ENCODE measurements at places on chromosomes 3 and 15.

- no peak for DNase-seq
Measured at GRCh38 chr15:51093839-51094605, 684 bp downstream of the TNFAIP8L3 start.

DNA sequence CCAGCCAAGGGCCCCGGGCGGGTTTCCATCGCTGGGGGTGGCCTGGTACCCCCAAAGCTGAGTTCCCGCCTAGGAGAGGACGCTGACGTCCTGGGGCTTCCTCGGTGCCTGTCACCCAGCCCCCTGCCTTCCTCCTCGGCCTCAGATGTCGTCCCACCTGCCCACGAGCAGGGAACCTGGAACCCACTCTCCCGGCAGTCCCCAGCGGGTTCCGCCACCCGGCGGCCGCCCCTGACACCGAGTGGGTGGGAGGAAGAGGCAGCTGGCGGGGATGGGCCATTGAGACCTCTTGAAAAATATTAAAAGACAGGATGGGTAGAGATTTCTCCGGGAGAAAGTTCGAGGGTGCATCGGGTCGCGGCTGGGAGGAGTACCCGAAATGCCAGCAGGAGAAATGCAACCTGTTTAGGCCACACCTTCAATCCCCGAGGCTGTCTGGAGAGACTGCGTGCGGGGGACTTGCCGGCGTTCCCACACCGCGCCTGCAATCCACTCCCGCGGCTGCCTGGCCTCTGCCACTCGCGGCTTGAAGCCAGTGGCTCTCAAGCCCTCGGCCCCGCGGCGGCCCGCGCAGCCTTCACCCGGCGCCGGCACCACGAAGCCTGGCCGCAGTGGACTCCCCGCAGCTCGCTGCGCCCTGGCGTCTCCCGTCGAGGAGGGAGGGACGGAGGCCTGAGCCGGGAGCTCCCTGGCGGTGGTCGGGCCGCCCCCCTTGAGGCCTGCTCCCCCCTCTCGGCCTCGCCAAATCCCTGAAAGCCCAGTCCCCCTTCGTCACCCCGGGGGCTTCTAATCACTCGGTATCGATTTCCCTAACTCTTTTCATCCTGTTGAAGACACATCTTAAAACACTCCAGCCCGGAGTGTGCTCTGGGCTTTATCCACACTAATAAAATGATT, 8.6 kb upstream of the NR2F2 start:
- no peak for DNase-seq

DNA sequence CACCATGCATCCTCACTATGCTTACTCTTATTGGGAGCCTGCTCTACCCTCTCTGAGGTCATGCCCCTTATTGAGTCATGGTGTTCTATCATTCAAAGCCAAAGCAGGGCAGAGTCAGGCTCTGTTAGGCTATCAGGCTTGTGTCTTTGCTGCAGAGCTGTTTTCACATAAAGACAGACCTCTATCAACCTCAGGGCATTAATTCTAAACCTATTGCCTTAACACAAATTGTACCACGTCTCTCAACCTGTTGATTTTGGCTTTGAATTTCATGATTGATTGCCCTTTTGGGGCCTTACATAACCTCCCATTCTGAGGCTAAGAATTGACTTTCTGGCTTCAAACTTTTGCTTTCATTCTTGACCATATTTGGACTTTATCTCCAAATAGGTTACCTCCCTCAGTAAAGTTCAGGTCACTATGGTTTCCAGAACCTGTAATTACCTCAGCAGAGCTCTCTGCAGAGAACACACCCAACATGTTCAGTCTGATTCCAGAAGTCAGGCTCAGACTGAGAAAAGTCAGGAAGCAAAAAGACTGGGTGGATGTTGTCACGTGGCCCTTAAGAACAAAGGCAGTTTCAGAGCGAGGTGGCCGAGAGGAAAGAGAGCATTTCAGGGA, 221.4 kb upstream of the NANOGP8 start:
- DNase-seq, result no peak

GRCh38 chr3:63047068-63047467, 171.9 kb upstream of the CADPS start:
- no peak for DNase-seq

- no peak for DNase-seq
Measured at GRCh38 chr15:66050264-66050663, 181.0 kb downstream of the RAB11A start.

- no peak for DNase-seq
Measured at GRCh38 chr3:195032106-195032759, 238.7 kb downstream of the XXYLT1 start.

DNA sequence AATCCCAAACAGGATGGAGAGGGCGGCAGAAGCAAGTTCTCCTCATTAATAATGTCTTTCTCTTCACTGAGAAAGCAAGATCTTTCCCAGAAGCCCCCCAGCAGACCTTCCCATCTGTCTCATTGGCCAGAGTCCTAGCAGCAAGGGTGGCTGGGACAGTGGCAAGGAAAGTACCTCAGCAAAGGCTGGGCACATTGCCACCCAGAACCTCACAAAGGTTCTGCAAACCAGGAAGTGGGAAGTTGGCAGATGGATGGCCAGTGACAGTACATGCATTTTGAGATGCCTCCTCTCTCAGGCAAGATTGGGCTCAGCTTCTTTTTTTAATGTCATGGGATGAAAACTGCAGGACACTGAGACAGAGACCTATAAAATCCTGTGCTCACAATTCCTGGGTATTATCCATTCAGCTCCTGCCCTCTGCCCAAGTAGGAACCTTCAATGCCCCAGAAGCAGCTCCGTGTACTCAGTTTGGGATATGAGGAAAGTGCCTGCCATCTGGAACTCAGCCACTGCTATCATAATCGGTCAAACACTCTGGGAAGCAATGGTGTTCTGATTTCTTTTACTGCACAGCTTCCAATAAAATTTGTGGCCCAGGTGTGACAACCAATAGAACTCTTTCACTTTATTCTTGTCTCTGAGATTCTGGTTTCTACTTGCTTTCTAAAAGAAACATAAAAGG, 25.5 kb downstream of the DPH3 start:
- no peak for DNase-seq

All from mesenteric fat pad (tissue), 1 donor.